ENCODE measurements at places on chromosomes 6 and 20.

GRCh38 chr6:113676968-113677367 lies 180.2 kb upstream of the MARCKS start:
- no peak for DNase-seq

- no peak for DNase-seq
These were observed 67.4 kb upstream of the SNRPB2 start for GRCh38 chr20:16662467-16662866.

- DNase-seq = no peak
These were observed 57.4 kb upstream of the TTPAL start for GRCh38 chr20:44418069-44418905.

- no peak for DNase-seq
These were observed 38.0 kb downstream of the SCGN start for GRCh38 chr6:25689966-25690365.

GRCh38 chr6:100344761-100345160 lies 120.0 kb downstream of the SIM1 start:
- no peak for DNase-seq

DNA sequence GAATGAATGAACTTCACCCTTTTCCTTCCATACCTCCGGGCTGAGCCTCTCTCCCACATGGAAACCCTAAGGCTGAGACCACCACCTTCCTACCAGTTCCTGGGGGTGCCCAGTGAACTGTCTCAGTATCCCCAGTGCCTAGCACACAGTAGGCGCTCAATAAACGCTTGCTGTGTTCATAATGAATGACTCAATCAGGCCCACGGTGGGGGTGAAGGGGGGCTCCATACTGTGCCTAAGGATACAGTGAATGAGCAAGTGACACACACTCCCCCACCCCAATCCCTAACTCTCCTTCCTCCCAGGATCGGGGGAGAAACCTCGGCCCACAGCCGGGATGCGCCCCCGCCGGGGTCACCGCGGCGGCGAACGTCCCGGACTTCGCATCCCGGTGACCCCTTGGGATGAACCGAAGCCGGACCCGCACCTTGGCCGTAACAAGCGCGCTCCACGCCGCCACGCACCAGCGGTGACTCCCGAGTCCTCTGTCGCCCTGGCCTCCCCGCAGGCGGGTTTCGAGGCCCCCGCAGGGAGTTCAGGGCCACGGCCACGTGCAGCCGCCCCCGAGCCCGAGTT lies 592 bp downstream of the KCNG1 start:
- no peak for DNase-seq

DNA sequence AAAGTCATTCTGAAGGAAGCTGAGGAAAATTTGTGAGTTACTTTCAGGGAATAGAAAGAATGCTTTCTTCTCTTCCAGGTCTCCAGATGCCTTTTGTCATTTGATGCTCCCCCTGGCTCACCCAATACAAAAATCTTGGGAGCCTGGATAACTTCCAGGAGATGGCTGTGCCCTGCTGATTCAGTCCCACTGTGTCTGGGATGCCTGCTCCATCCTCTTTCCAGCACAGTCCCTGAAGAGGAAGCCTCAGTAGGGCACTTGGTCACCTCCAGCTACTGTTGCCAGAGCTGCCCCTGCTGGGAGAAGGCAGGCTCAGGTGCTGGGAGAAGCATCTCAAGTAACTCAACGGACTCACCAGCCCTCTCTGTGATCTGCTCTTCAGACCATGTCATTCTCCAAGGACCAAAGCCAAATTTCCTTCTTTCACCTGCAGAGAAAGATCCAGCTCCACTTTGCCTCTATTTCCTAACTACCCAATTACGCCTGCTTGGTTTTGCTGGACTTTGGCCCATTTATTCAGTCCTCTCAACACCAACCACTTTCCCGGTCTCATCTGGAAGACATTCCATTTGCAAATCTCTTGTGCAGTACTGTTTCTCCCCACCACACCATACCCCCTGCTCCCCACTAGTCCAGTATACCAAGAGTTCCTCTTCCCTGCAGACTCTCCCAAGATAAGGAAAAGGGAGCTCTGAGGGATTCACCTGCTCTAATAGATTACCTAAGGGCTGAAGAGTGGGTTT lies 53.3 kb downstream of the SLC23A2 start:
- DNase-seq = no peak

- DNase-seq = no peak
These were observed 179.8 kb upstream of the BMP5 start for GRCh38 chr6:56055081-56055704.

GRCh38 chr6:47073125-47074110 lies 31.3 kb upstream of the ADGRF1 start:
- DNase-seq = no peak

- DNase-seq = no peak
These were observed 18.2 kb upstream of the HDGFL1 start for GRCh38 chr6:22550971-22551670.

- no peak for DNase-seq
These were observed 2.0 kb downstream of the DXO start for GRCh38 chr6:31969712-31970603.

GRCh38 chr6:165325609-165326008 lies 16.2 kb upstream of the C6orf118 start:
- DNase-seq = no peak

DNA sequence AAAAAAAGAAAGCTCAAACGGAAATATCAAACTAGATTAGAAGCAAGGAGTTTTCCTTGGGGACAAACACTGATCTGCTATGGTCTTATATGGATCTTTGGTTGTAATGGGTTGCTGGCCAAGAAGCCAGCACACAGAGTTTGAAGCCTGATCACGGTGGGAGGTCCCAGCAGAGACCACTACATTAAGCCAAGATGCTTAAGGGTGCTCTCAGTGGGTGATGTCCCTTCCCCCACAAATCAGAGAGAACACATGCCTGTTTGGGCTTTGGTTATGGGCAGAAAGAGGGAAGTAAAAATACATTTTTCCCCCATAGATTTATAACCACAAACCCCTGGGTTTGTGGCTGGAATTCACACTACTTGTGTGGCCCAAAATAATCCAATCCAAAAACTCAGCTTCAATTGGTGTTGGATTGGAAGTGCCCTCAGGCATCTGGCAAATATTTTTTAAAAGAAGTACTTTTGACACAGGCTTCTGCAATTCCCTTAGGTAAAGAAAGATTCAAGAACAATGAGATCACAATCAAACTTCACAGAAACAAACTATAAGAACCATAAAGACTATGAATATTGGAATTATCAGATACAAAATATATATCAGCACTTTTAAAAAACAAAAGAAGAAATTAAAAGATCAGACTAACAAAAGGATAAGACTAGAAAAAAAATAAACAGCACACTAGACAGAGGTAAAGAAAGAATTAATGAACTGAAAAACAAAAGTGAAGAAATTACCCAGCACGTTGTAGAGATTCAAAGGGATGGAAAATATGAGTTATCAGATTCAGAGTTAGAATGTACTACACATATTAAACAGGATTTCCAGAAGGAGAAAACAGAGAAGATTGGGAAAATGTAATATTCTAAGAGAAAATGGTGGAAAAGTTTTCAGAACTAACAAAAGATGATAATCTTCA lies 44.7 kb downstream of the ESF1 start:
- DNase-seq = no peak

DNA sequence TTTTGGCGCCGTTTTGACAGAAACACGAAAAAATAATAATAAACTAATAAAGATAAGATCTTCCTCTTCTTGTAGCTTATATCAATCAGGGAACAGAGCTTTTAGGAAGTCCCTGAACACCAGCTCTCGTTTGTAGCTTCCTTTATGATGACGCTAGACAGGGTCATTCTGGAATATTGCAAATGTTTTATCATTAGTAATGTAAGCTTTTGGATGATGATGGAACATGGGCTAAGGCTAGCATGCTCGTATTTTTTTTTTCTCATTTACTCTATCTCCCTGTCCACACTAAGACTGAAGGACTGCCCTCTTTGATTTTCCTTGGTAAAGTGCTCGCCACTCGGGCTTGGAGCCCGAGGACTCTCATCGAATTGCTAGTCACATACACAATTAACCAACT lies 22.1 kb upstream of the POM121L2 start:
- no peak for DNase-seq

DNA sequence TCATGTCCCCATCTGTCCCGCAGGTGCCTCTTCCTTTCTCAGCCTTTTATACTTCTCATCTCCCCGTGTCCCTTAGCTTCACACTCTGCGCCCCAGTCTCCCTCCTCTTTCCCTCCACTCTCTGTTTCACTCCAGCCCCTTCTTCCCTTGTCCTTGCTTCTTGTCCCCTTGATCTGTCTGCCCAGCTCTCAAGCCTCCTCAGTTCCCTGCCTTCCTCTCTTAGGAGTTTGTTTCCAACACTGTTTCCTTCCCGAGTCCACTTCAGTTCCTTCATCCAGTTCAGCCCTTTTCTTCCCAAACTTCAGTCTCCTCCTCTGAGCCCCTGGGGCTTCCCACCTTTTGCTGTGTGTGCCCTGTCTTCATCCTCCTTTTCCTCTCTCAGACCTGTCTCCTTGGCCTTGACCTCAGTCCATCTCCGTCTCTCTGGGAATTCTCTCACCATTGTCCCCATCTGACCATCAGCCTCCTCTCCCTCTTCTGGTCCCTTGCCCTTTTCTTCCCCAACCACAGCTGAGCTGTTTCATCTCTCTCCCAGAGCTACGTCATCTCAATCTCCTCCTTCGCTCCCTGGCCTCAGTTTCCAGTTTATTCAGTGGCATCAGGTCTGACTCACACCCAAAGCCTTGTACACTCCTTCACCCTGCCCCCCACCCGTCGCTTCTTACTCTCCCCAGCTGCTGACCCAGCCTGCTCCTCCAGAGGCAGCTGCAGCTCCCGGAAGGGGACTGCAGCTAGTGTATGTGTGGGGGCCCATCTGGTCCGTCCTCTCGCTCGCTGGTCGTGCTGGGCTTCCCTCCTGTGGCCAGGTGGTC lies 2.7 kb upstream of the DDR1 start:
- no peak for DNase-seq

GRCh38 chr6:90547079-90547478 lies 39.8 kb downstream of the MAP3K7 start:
- DNase-seq = no peak

- no peak for DNase-seq
These were observed 12.4 kb upstream of the CCN6 start for GRCh38 chr6:112041535-112041934.

GRCh38 chr20:8490076-8490830 lies 358.2 kb downstream of the PLCB1 start:
- no peak for DNase-seq

DNA sequence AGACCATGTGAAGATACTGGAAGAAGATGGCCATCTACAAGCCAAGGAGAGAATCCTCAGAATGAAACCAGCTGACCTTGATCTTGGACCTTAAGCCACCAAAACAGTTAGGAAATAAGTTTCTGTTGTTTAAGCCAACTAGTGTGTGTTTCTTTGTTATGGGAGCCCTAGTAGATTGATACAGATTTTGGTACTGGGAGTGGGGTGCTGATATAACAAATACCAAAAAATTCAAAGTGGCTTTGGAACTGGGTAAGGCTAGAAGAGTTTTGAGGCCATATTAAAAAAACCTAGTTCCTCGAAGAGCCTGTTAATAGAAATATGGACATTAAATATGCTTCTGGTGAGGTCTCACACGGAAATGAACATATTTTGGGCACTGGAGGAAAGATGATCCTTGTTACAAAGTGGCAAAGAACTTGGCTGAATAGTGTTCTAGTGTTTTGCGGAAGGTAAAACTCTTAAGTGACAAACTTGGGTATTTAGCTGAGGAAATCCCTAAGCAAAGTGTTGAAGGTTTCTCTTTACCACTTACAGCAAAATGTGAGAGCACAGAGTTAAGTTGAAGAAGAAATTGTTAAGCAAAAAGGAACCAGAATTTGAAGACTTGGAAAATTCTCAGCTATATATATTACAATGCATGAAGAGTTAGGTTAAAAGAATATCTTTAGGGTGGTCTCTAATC lies 55.1 kb upstream of the CD83 start:
- DNase-seq = no peak

DNA sequence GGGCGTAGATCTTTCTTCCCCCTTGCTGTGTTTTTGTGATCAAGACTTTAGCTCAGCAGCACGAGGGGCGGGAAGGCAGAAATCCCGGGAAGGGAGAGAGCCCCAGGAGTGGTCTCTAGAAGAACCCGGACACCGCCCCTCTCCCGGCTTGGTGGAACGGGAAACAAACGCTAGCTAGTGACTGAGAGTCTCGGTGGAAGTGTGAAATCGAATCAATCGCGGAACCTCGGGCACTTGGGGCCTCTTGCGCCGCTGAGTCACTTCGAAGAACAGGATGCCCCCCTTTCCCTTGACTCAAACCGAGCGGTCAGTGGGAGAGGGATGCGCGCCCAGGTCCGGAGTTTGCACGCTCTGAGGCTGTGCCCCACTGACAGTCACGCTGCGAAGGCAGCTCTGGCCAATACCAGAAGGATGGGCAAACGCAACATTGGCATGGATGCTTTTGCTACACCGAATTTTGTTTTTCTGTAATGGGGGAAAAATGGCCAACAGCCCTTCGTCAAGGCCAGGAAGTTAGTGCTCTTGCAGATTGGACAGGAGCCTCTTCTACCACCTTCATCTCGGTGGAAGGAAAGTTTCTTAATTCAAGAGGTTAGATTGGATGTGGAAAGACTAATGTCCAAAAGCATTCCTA lies 1.6 kb upstream of the OLIG3 start:
- no peak for DNase-seq

Measured in HS-27A (cell line).